CD4-positive, alpha-beta T cell (primary cell): ENCODE measurements at places on chromosomes 7 and 10. TPM values are rescaled to one million over a fixed set of nuclear protein-coding genes. Genes with fewer than 3 reads are reported as not detected.

SORCS1 gene
- not detected for total RNA-seq

GRCh38 chr10:63738410-63738809 lies 217.2 kb downstream of the REEP3 start:
- DNase-seq: no peak

AIFM2 gene
- total RNA-seq: 2.5 TPM

GRCh38 chr7:31553661-31554081 lies 39.8 kb downstream of the ITPRID1 start:
- no peak for DNase-seq

- no peak for DNase-seq
These were observed 6.9 kb downstream of the KPNA7 start for GRCh38 chr7:99201027-99201426.

GRCh38 chr10:63168821-63169462 lies 35.8 kb downstream of the NRBF2 start:
- DNase-seq: no peak

DNA sequence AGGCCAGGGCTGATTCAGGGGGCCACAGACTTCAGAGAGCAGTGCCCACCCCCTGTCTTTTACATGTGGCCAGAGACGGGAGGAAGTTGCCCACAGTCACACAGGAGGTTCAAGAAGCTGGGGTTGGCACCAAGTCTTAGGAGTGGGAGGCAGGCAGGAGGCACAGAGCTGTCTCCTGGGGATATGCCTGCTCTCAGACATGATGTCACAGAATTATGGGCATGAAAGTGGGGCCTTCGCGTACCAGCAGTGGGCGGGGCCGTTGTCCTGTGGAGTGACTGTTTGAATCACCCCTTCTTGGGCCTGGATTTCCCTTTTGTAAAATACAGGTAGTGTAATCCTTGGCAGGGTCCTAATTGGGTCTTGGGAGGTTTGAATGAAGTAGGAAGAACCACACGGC lies 81.2 kb upstream of the PPIF start:
- DNase-seq: no peak

NUTM2B gene
- total RNA-seq: 0.34 TPM

DNA sequence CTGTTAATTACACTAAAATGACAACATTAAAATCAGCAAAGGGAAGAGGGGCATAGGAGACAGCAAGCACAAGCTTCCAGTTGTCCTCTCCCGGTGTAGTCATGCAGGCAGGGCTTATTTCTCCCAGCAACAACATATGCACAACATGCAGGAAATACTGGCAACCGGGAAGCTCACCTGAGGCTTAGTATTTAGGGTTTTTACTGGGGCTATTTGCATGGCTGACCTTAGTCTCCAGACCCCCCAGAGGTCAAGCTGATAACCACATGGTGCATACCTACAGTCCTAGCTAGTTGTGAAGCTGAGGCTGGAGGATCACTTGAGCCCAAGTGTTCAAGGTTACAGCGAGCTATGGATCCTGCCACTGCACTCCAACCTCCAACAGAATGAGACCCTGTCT lies 12.8 kb upstream of the JMJD1C start:
- no peak for DNase-seq

- peak; percentile 20 for DNase-seq
These were observed 145.1 kb downstream of the PLXNA4 start for GRCh38 chr7:132430861-132431822.

DNA sequence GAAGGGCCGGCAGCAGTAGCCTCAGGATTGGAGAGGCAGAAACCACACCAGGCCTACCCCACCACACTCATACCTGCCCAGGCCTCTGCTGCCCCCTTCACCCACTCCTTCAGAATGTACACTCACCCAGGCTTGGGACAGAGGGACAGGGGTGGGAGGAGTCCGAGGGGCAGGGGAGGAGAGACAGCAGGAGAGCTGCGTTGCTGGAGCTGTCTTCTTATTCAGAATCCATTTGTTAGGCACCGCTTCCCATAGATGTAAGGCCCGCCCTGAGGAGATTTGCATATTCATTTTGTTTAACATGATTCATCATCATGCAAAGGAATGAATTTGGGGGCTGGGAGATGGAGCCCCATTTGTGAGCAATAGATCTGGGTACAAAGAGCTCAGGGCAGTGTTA lies 156.7 kb downstream of the CDH23 start:
- DNase-seq: no peak

- no peak for DNase-seq
These were observed 821.3 kb downstream of the LRMDA start for GRCh38 chr10:76252733-76253132.

GRCh38 chr10:106312087-106312486 lies 852.4 kb downstream of the SORCS1 start:
- no peak for DNase-seq

GRCh38 chr7:30503274-30504212 lies 1.1 kb downstream of the GGCT start:
- no peak for DNase-seq

INMT gene
- 0.36 TPM for total RNA-seq

GRCh38 chr10:43972976-43973647 lies 324.4 kb upstream of the ZNF32 start:
- no peak for DNase-seq

HDAC9 gene
- 0.73 TPM for total RNA-seq

- no peak for DNase-seq
These were observed 55.5 kb upstream of the LHFPL3 start for GRCh38 chr7:104272767-104273384.

CDC14C gene
- total RNA-seq: not detected

GRCh38 chr10:75012471-75012870 lies 99.0 kb upstream of the SAMD8 start:
- DNase-seq: no peak
